ENCODE measurements at places on chromosomes 6 and 20. TPM values are rescaled to one million over a fixed set of nuclear protein-coding genes. Genes with fewer than 3 reads are reported as not detected.

DNA sequence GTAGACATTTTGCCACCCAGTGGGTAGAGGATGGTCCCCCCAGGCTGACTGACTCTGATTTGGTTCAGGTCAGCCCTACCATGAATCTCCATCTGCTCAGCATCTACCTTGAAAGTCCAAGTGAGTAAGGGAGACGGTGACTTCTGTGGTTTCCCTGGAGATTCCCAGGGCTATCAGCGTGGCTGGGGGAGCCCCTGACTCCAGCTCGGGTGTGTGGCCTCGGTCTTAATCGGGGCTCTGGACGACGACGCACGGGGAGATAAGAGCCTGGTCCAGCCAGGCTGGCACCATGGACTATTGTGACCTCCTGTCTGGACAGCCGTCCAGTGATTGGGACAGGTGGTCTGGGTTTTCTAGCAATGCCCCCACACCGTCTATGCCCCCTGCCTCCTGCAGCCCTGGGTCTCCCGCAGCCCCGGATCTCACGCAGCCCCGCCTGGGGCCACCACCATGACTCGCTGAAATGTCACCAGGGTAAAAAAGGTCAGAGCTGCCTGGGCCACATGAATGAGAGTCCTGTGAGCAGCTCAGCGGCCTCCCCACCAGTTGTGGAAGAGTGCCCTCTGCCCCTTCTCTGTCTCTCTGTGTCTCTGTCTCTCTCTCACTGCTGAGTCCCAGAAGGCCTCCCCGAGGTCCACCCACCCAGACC is 47.1 kb upstream of the GATA5 start:
- DNase-seq, result no peak
- H3K27ac ChIP-seq, result no peak overlapping the region
- H3K36me3 ChIP-seq, result no peaks in the 10 kb centered on the region
- no peaks in the 10 kb centered on the region for H3K4me1 ChIP-seq

DNA sequence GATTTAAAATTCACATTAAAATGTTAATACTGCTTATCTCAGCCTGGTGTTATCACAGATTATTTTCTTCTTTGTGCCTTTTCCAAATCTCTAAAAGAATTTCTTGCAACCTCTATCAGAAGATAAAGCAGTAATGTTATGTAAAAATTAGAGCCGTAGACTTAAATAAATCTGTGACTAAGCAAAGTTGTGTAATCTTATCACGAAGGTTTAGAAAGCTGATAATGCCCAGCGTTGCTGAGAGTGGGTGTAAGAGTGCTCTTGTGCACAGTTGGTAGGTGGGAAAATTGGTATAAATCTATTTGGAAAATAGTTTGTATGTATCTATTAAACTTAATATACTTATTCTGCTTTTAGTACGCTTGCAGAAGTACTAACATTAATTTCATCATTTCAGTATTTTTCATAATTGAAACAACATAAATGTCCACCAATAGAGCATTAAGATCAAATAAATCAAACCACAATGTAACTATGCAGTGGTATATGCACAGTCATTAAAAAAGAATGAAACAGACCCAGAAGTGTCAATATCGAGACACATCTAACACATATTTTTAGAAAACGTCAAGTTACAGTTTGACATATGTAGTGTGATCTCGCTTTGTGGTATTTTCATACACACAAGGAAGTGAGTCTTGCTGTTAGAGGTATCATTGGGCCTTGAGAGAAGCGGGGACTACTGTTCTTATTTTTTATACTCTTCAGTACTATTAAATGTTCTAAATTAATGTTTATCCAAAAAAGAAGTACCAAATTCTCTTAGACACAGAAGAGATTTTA is 54.4 kb upstream of the PBOV1 start:
- no peak for DNase-seq
- no peaks in the 10 kb centered on the region for H3K36me3 ChIP-seq
- no peak overlapping the region for H3K4me3 ChIP-seq
- peaks cover 6% of the 10 kb centered on the region for H3K27me3 ChIP-seq
- no peak overlapping the region for H3K27ac ChIP-seq

DNA sequence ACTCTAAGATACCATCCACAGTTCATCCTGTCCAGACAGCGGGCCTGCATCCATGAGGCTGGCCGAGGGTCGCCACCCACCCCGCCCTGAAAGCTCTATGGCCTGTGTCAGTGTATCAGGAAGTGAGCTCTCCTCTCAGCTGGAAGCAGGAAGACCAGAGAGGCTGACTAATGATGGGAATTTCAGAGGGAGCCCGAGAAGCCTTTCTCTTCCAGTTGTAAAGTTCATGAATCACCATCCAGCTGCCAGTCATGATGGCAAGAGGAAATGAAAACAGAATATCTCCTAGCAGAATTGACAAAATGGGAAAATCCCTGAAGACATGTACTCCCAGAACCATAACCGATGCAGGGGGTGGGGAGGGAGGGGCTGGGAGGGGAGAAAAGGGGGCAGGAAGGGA is 109.6 kb upstream of the RPS6KA2 start:
- DNase-seq, result no peak
- no peaks in the 10 kb centered on the region for H3K36me3 ChIP-seq
- H3K4me1 ChIP-seq, result peaks cover 39% of the 10 kb centered on the region
- no peak overlapping the region for H3K4me3 ChIP-seq

The BMP7 gene
- not detected for total RNA-seq

The MUC22 gene
- not detected for total RNA-seq

The HDGFL1 gene
- total RNA-seq, result not detected

- DNase-seq, result no peak
- peaks cover 21% of the 10 kb centered on the region for H3K4me1 ChIP-seq
- H3K27me3 ChIP-seq, result no peaks in the 10 kb centered on the region
- H3K36me3 ChIP-seq, result no peaks in the 10 kb centered on the region
Observed at GRCh38 chr6:44481760-44482159, 94.3 kb downstream of the CDC5L start.

- H3K4me1 ChIP-seq, result peaks cover 19% of the 10 kb centered on the region
- no peak overlapping the region for H3K27ac ChIP-seq
- DNase-seq, result no peak
- peaks cover 14% of the 10 kb centered on the region for H3K36me3 ChIP-seq
Observed at GRCh38 chr20:43549416-43550065, 9.3 kb upstream of the SGK2 start.

The TAAR8 gene
- total RNA-seq, result not detected

The STMND1 gene
- not detected for total RNA-seq

DNA sequence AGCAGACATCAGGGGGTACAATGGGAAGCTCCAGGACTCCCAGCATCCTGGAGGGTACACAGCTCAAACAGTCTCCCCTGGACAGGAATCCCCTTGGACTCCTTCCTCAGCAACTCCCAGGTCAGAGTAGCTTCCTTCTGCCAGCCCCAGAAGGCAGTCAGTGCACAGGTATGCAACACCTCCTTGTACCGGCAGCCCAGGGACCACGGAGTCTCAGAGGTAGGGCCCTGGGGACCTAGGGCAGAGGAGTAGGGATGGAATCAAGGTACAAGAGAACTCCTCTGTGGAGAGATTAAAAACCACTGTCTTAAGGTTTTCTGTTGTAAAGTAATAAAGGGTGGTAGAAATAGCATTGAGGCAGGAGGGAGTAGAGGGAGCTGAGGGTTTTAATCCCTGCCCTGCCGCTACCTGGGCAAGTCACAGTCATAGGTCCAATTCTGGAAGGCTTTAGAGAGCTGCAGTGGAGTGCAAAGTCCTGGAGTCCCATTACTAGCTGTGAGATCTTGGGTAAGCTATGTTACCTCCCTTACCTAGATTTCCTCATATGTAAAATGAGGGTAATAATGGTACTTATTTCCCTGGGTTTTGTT is 7.5 kb downstream of the TP53TG5 start:
- H3K4me3 ChIP-seq, result no peak overlapping the region
- no peak overlapping the region for H3K27ac ChIP-seq
- peaks cover 5% of the 10 kb centered on the region for H3K4me1 ChIP-seq
- H3K27me3 ChIP-seq, result no peaks in the 10 kb centered on the region
- peak; percentile 51 for DNase-seq

GRCh38 chr6:108002365-108003221 is 44.6 kb upstream of the SEC63 start:
- peak overlapping the region; percentile 92 for H3K27ac ChIP-seq
- no peaks in the 10 kb centered on the region for H3K36me3 ChIP-seq
- peaks cover 22% of the 10 kb centered on the region for H3K4me1 ChIP-seq
- peak overlapping the region; percentile 35 for H3K4me3 ChIP-seq

- no peak overlapping the region for H3K27ac ChIP-seq
- H3K4me3 ChIP-seq, result no peak overlapping the region
- no peak for DNase-seq
Observed at GRCh38 chr6:22372922-22373321, 76.1 kb upstream of the PRL start.

- no peaks in the 10 kb centered on the region for H3K27me3 ChIP-seq
- no peaks in the 10 kb centered on the region for H3K4me1 ChIP-seq
- no peaks in the 10 kb centered on the region for H3K36me3 ChIP-seq
- H3K4me3 ChIP-seq, result no peak overlapping the region
- H3K27ac ChIP-seq, result no peak overlapping the region
Observed at GRCh38 chr20:61662968-61663331, 402.7 kb downstream of the TAF4 start.

- H3K4me3 ChIP-seq, result no peak overlapping the region
- no peak for DNase-seq
- peaks cover 15% of the 10 kb centered on the region for H3K27me3 ChIP-seq
- H3K36me3 ChIP-seq, result no peaks in the 10 kb centered on the region
- no peak overlapping the region for H3K27ac ChIP-seq
Observed at GRCh38 chr20:59412181-59412580, 111.8 kb downstream of the EDN3 start.

DNA sequence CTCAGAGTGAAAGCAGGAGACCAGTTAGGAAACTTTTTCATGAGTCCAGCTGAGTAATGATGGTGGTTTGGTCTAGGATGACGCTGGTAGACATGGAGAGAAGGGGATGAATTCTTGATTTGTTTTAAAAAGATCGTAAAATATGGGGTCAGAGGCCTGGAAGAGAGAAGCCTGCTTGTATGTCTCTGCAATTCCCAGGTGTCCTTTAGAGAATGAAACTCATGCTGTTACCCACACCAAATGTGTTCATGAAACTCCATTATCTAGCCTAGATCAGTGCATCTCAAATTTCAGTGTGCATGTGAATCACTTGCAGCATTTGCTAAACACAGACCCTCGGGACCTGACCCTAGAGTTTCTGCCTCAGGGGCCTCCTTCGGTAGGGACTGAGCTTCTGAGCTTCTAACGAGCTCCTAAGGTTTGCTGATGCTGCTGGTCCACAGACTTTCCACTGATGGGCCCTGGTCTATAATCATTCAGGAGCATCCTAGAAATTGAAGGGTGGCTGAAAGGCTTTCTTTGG is 302.0 kb upstream of the PLCB4 start:
- DNase-seq, result no peak
- H3K27me3 ChIP-seq, result no peaks in the 10 kb centered on the region
- H3K4me1 ChIP-seq, result peaks cover 17% of the 10 kb centered on the region
- H3K4me3 ChIP-seq, result no peak overlapping the region
- H3K27ac ChIP-seq, result no peak overlapping the region
- H3K36me3 ChIP-seq, result peaks cover 33% of the 10 kb centered on the region

The UCKL1 gene
- 35.5 TPM for total RNA-seq

DNA sequence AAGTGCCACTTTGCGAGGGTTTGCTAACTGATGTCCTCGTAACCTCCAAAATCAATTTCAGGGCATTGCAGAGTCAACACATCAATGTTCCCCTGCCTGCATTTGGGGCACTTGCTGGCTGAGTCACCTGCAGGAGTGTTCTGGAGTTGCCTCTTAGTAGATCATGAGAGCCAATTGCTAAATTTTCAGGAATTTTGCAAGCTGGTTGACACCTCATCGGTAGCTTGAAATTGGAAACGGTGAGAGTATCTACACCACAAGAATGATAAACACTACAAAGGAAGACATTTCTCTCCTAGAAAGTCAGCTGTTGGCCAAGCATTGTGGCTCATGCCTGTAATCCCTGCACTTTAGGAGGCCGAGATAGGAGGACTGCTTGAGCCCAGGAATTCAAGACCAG is 10.8 kb upstream of the BFSP1 start:
- no peaks in the 10 kb centered on the region for H3K36me3 ChIP-seq
- peaks cover 79% of the 10 kb centered on the region for H3K4me1 ChIP-seq
- no peak for DNase-seq
- H3K4me3 ChIP-seq, result no peak overlapping the region
- peak overlapping the region; percentile 96 for H3K27ac ChIP-seq

- H3K4me3 ChIP-seq, result no peak overlapping the region
- DNase-seq, result no peak
- H3K27me3 ChIP-seq, result no peaks in the 10 kb centered on the region
- no peaks in the 10 kb centered on the region for H3K36me3 ChIP-seq
Observed at GRCh38 chr6:40399888-40400457, 187.2 kb downstream of the LRFN2 start.

The TDRD6 gene
- 0.05 TPM for total RNA-seq

DNA sequence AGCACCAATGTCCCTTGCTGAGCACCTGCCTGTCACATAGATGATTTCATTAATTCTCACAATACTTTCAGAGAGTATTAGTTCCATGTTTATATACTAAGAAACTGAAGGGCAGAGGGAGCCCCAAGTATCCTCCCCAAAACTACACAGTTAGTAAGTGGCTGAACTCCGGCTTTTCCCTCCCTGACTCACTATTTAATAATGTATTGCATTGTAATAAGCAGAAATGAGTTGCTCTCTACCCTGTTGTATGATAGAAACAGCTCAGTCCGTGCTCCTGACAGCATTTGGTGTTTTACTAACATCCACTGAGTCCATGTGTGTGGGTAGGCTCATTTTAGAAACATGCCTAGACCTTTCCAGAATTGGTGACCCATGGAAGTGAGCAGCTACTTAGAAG is 76.8 kb downstream of the OLIG3 start:
- no peak overlapping the region for H3K4me3 ChIP-seq
- no peaks in the 10 kb centered on the region for H3K36me3 ChIP-seq
- peaks cover 7% of the 10 kb centered on the region for H3K4me1 ChIP-seq
- no peak overlapping the region for H3K27ac ChIP-seq

- H3K4me3 ChIP-seq, result no peak within 1 kb of the TSS
- H3K27me3 ChIP-seq, result no peaks in the 10 kb centered on the region
- no peak for DNase-seq
- no peaks in the 10 kb centered on the region for H3K4me1 ChIP-seq
- H3K36me3 ChIP-seq, result no peaks in the 10 kb centered on the region
Observed at GRCh38 chr6:11778648-11779328, at the start of gene ADTRP. Gene ADTRP (minus strand): TSS chr6:11778803. CDS start chr6:11778759, 44 bp downstream.

GRCh38 chr6:153143200-153143599 is 12.1 kb upstream of the RGS17 start:
- no peak overlapping the region for H3K27ac ChIP-seq
- no peak overlapping the region for H3K4me3 ChIP-seq
- H3K36me3 ChIP-seq, result no peaks in the 10 kb centered on the region
- no peaks in the 10 kb centered on the region for H3K4me1 ChIP-seq
- no peak for DNase-seq
- peaks cover 19% of the 10 kb centered on the region for H3K27me3 ChIP-seq

DNA sequence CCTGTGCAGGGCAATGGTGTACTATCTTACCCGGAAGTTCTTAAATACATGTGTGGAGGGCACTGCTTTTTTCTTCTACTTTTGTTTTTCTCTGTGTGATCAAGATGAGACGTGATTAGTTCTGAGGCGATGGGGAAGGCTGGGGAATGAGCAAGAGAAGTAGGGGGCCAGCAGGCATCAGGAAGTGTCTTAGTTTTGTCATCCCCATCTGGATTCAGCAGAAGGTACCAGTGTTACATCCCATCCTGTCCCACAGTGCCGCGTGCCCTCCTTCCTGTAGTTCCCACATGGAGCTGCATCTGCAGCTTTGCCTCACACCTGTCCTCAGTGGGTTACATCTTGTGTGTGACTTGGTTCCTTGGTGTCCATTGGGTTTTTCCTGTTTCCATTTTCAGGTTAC is 86.9 kb downstream of the FNDC1 start:
- H3K4me1 ChIP-seq, result no peaks in the 10 kb centered on the region
- no peaks in the 10 kb centered on the region for H3K27me3 ChIP-seq
- DNase-seq, result no peak

The VSX1 gene
- total RNA-seq, result not detected
